SIG-M5 (cell line): ENCODE measurements at places on chromosomes 6 and 20.
A peak's percentile ranks its signal among the peaks of the same experiment; 100 is the strongest.

- no peak for DNase-seq
These were observed 63.0 kb downstream of the OPN5 start for GRCh38 chr6:47844881-47845280.

DNA sequence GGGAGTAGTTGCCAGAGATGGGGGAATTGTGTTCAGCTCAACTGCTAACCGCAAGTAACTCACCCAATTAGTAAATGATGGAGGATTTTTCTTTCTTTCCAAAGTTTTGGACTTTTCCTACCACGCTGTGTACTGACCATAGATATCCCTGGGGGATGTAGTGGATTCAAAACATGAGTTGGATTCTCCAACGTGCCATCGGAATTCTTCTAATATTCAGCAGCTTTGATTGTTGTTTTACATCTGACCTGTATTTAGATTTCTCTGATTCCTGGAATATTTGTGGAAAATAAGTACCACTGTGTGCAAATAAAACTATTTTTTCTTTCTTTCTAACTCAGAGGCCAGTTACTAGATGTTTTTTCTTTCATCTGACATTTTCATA, 1.1 kb downstream of the CCDC170 start:
- no peak for DNase-seq

GRCh38 chr20:5688431-5688972, 61.7 kb upstream of the SHLD1 start:
- DNase-seq, result no peak

DNA sequence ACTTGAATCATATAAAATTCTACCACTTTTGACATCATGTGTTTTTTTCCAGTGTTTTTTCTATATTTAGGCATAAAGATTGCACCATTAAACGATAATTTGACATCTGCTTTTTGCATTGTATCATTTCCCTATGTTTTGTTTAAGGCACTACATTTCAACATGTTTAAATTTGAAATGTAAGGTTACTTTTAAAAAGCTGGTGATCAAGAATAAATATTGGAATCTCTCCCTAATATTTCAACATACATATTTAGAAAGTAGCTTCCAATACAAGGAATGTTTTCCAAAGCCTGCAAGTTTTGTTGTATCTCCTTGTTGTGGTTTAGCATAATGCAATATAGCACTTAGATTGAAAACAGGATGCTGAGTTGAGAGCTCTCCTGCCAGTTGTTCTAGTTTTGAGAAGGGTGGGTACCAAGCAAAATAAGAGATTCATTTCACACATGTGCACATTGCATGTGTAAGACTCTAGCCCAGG, 76.5 kb downstream of the SYNJ2 start:
- no peak for DNase-seq

GRCh38 chr20:15060265-15061060, 723.1 kb upstream of the FLRT3 start:
- DNase-seq, result no peak

GRCh38 chr6:45118754-45119153, 209.4 kb upstream of the RUNX2 start:
- DNase-seq, result no peak

DNA sequence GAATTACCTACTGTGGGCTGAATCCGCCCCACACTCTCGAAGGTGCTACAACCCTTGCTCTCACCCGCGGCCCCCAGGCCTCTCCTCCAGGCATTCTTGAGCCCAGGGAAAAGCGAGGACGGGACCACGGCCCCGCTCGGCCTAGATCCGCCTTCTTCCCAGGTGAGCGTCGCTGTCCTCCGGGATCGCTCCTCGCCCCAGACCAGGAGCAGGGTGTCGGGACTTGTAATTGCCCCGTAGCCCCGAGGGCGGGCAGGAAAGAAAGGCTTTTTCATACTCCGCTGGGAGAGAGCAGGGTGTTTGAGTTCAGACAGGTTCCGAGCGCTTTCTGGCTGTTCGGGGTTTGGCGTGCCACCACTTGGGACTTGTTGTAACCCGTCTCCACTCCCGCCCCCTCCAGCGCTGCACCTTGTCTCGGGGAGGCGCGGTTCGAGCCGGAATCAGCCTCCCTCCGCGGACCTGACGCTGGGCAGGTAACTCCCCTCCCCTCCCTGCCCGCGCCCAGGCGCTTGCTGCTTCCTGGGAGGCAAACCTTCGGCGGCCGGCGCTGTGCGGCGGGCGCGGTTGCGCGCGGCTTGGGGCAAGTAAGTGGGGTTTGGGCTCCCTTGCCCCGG, at the start of gene FAM83B:
Gene FAM83B (plus strand): TSS at position 529 of the 614 bp plus-strand sequence. CDS start 23,476 bp downstream, outside the sequence.
- no peak for DNase-seq

DNA sequence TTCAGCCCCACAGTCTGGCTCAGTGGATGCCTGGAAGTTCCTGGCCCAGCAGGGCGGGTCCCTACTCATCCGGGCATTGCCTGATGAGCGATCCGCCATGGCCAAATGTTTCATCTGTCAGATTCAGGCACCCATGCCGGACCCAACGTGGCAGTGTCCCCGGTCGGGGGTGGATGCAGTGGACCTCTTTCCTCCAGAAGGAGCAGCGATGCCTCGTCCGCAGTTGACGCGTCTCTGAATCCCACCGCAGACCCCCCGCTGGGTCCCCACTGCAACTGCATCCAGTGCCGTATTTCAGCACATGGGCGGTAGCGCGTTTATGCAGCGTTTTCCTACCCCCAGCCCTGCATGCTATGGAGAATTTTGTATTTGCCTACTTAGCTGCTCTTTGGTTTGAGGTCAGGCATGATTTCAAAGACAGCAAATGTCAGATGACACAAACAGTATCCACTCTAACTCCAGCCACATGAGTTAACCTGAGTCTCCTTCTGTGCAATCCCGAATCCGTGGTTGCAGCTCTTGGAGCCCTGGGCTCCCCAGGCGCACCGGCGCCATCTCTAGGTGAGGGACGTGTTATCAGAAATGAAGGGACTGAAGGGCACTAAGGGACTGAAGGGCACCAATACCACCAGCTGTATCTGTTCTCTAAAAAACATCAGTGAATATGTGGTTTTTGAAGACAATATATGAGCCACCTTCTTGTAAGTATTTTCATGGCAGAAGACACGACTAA, 72.6 kb upstream of the THBS2 start:
- DNase-seq, result no peak

DNA sequence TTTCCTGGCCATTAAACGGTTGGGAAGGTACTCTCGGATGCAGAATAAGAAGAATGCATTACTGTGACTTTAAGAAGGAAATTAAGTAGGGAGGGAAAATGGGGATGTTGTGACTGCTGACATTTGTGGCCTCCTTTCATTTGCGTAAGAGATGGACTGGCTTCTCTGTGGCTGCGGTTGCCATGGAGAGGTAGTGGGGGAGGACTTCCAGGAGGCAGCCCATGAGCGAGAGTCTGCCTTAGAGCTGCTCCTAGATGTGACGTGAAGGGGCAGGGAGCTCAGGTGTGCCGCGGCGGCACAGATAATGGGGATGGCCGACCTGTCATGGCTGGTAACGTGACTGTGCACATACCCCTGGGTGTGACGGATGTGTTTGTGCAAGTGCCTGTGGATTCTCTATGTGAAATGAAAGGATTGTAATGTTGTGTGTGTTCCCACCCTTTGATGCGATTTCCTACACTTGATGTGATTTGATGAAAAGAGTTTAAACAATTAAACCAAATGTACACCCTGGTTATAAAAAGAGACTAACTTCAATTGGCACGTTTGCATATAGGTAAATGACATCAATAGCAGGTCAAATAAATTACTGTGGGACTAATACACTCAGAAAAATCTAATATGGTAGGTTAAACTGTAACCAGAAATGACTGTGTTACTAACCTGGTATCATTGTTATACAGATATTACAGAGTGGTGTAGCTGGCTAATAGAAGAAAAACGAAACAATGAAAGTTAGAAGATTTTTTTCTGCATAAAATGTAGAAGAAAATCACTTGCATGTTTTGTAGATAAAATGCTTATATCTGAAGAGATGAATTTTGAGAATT, 48.9 kb downstream of the HIVEP1 start:
- DNase-seq, result peak; percentile 54

- no peak for DNase-seq
These were observed 53.4 kb downstream of the EYA2 start for GRCh38 chr20:46948081-46948480.
